Stimulated activated CD4-positive, alpha-beta T cell treated with anti-CD3 and anti-CD28 coated beads, Interleukin-1b, Interleukin-23, amount 100 ng/mL, for 1 hour (primary cell): ENCODE measurements at places on chromosomes 16 and 17.

DNA sequence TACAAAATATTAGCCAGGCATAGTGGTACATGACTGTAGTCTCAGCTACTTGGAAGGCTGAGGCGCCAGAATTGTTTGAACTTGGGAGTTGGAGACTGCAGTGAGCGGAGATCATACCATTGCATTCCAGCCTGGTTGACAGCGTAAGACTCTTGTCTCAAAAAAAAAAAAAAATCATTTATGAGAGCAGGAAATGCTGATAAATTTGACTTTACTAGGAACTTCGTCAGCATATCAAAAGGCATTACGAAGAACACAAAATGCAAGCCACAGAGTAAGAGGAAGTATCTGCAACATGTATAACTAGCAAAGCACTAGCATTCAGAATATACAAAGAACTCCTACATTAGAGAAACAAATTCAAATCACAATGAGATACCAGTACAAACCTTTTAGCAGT, 279.3 kb downstream of the ZFHX3 start:
- DNase-seq: no peak

- no peak for DNase-seq
These were observed 113.4 kb upstream of the KCNJ16 start for GRCh38 chr17:69961501-69962145.

DNA sequence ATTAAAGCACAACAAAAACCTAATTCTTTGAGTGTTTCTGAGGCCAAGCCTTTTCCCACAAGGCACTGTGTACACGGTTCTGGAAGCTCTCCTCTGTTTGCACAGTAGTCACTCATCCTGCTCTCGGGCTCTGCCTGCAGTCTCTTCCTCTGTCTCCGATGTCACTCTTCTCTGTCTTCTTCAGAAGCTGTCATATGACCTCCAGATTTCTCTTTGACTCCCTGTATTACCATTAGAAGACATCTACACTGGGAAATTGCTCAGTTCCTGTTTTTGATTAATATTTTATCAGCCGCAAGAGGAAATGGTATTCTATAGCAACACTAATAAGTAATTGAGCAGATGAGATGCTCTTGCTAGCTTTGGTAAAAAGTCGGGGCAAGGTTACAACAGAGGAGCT, 422.9 kb downstream of the WWOX start:
- DNase-seq: no peak

DNA sequence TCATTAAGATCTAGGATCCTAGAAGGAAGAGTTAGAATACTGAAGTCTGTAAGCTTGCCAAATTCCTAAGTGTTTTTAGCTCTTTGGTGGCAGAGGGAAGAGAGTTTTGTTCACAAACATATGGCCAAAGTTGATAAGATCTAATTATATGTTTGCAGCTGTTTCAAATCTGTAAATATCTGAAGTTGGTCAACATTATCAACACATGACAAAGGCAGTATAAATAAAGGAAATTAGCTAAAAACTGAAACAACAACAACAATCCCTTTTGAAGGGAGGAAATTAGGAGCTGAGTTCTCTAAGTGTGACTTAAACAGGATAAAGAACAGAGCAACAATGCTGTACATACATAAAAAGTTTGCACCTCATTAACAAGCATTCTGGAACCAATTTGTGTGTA, 208.7 kb downstream of the KCNJ2 start:
- no peak for DNase-seq

DNA sequence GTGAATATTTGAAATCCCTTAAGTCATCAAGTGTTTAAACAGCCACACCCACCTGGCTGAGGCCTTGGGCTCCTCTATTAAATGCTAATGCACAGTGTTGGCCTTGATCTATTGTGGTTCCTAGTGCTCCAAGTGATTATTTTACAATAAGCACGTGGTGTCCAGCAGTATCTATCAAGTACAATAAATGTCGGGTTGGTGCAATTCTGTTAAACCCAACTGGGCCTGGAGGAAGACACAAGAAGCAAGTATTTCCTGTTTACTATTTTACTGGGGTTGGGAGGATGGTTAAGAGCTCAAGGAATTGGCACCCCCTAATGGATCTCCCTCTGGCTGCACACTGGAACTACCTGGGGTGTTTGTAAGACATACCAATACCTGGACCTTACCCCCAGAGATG, 72.1 kb upstream of the HNF1B start:
- no peak for DNase-seq
